ENCODE measurements at places on chromosomes 4 and X.

- DNase-seq = no peak
Measured at GRCh38 chrX:13076176-13076961, 31.9 kb upstream of the FAM9C start.

GRCh38 chrX:139842326-139843185 lies 90.3 kb downstream of the ATP11C start:
- no peak for DNase-seq

- no peak for DNase-seq
Measured at GRCh38 chr4:23373261-23373660, 516.6 kb downstream of the PPARGC1A start.

DNA sequence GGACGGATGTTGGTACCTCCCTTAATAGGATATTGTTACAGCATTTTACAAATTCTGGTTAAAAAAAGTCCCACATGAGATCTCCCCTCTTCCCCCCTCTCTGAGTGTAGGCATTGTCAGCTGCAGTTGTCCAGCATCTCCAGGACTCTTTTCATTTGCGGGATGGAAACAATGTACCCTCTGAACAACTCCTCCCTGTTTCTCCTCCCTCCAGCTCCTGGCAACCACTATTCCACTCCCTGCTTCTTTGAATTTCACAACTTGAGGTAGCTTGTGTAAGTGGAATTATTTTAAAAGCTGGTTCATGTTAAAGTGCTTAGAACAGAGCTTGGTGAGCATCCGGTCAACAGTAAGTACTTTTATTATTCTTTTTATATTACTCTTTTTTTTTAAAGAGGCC lies 69.8 kb downstream of the TBL1X start:
- no peak for DNase-seq

GRCh38 chr4:74942918-74943253 lies 10.0 kb downstream of the PARM1 start:
- DNase-seq = no peak

DNA sequence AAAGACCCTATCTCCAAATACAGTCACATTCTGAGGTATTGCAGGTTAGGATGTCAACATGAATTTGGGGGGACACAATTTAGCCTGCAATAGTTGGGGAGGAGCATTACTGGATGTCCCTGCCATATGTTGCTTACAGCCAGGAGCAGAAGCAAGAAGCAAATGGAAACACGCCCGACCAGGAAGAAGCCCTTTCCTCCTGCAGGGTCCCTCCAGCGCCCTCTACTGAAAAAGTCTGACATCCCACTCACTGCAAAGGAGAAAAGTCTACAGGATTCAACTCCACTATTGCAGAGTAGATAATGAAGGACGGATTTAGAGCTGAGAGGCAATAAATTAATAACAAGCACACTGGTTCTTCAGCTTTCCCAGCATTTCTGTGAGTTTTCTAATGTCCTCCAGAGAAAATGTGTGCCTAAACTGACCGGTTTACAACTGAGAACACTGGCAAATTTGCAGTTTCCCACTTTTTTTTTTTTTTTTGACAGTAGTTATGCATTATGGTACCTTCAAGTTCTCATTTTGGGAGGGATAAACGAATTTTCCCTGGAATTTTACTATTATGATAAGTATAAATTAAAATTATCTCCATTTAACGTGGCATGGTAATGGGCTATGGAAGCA lies 31.7 kb downstream of the COQ2 start:
- peak; percentile 32 for DNase-seq

- DNase-seq = no peak
Measured at GRCh38 chrX:95836517-95836916, 848.1 kb upstream of the DIAPH2 start.

- no peak for DNase-seq
Measured at GRCh38 chr4:17092736-17093437, 194.4 kb upstream of the LDB2 start.

- no peak for DNase-seq
Measured at GRCh38 chrX:49108641-49109040, 14.9 kb downstream of the GPKOW start.

DNA sequence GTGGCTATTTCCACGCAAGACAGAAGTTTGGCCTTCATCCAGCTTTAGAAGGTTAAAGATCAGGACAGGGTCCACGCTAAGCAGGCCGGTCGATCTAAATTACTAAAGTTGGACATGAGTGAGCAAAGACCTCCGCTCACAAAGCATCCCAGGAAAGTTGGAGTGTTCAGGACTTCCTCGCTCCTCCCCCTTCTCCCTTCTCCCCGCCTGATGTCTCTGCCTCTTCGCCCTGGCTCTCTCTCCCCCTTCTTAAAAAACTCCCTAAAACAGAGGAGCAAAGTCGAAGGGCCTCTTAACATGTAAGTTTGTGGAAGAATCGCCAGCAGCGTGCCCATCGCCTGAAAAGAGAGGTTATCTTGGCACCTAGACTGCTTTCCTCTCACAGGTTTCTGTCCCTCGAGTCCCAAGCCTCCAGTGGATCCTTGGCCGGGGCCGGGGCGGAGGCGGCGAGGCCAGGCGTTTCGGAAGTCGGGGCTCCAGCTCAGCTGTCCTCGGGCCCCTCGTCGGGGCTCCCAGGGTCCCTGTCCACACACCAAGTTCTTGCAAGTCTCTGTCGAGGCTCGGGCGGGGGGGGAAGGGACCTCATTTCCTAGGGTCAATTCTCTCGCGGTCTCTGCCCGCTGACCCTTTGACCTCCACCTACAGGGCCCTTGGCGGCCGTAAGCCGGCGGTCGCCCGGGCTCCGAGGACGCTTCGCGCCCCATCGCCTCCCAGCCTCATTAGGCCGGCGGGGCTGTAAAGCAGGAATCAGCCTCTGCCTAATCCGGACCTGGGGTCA lies 7.6 kb downstream of the ZIC3 start:
- DNase-seq = no peak

GRCh38 chr4:74499986-74500781 lies 55.2 kb downstream of the AREG start:
- DNase-seq = no peak

GRCh38 chr4:41432881-41433280 lies 105.1 kb upstream of the LIMCH1 start:
- DNase-seq = no peak

DNA sequence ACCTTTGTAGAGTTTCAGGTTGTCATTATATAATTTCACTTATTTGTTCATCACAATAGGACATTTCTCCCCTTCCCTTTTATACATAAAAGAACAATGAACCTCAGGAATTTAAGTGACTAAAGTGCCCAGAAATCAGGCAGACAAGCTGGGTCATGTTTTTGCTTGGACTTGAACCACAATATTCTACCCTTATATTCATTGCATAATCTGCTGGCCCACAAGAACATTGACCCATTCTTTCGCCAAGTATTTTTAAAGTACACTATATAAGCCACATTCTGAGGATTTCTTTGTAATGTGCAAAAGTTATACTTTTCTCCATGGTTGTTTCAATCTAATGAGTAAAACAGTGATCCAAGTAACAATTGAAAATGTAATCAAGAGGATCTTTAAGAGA lies 637.5 kb upstream of the SLIT2 start:
- DNase-seq = no peak

DNA sequence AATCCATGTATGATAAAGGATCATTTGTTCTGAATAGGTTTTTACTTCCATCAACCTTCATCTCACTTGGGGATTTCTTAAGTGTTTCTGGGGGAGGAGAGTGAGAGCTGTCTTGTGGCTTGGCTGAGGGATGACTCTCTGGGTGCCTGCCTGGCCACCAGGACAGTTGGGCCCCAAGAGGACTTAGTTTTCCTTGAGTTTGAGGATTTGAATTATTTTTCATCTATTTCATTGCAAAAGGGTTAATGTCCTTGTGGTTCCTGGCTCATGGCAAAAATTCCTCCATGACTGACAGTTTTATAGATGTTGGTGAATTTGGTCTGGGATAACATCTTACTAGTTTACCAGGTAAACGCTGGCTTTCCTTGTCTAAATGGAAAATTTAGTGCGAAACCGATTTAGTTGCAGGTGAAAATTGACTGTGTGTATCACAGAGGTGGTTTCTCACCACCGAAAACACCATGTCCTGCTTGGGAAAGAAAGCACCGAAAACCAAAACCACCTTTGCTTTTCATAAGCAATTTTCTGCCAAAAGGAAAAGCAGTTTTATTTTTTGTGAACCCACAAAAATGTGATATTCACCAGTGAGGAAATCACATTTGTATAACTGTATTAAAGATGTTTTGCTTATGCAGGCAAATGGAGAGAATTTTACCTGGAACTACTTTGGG lies 331.3 kb upstream of the SFRP2 start:
- no peak for DNase-seq

GRCh38 chr4:110639207-110640090 lies 16.6 kb upstream of the PITX2 start:
- no peak for DNase-seq

DNA sequence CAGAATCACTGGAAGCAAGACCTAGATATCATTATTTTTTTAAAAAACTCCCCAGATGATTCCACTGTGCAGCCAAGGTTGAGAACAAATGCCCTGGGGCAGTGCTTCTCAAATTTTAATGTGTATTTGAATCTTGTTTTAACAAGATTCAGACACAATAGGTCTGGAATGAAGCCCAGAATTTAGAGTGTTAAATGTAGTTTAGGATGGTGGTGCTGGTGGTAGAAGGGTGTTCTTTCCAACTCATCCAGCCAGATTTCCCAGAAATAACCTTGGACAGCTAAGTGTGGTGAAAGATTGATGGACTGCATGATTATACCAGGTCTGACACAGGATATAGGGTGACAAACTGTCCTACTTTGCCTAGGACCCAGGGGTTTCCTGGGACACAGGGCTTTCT lies 120.1 kb upstream of the MED14 start:
- no peak for DNase-seq

DNA sequence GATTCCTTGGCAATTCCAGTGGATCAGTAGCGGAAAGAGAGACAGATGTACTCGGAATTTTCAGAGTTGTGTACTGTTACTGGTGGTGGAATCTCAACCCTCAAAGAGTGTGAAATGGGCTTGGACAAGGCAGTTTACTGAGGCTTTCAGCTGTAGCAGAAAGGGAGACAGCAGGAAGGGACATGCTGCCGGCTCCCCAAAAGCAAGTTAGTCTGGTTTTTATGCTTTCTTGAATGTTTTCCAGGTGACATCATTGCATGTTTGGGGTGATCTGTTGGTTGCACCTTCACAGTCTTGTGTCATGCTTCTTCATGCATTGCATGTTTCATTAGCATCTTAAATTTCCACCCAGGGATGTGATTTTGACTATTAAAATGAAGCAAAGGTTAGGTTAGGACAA lies 1282.2 kb downstream of the ADGRL3 start:
- no peak for DNase-seq

- peak; percentile 14 for DNase-seq
Measured at GRCh38 chr4:9703391-9703790, 78.0 kb upstream of the DRD5 start.

GRCh38 chrX:115367455-115367854 lies 77.9 kb downstream of the LUZP4 start:
- no peak for DNase-seq

DNA sequence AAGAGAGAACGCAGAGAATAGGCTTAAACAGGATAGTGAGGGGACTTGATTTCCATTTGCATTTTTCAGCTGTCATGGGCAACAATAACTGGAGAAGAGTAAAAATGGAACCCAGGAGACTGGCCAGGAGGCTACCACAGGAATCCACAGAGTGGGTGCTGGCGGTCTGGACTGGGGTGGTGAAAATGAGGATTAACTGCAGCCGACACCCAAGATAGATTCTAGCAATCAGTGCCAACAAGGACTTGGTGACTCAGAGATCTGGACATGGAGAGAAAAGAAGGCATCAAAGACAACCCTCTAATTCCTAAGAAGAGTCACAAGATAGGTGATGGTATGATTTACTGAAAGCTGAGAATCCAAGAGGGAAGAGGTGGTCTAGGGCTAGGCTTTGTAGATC lies 102.8 kb downstream of the ATP8A1 start:
- DNase-seq = no peak

DNA sequence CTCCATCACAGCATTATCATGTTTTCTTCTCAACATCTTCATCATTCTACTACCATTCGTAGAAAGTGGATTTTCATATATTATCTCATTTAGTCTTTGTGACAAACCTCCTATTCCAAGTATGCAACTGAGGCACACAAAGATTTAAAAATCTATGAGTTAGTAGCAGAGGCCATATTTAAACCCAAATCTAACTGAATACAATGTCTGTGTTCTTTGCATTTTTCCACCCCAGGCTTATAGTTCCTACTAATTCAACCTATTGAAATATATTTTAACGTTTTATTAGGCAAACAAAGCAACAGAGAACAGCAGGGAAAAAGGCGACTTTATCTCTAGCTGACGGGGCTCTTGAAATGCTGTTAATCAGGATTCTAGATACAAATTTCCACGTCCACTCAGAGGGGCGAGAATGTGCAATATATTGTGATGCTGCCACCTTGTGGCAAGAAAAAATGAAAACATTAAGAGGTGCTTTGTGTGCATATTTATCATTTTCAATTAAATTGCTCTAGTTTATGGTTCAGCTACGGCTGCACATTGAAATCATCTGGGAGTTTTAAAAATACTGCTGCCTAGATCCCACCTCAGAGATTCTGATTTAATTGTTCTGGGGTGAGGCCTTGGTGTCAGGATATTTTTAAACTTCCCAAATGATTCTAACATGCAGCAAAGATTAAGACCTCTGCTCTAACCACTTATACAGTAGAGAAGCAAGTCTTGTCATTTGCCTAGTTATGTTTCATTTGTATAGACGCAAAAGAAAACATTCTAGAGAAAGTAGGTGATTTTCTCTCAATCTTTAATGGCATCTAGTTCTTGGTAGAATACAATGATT lies 315.9 kb downstream of the MAPK10 start:
- DNase-seq = no peak

- DNase-seq = no peak
Measured at GRCh38 chr4:48152259-48152658, 18.2 kb upstream of the TXK start.

DNA sequence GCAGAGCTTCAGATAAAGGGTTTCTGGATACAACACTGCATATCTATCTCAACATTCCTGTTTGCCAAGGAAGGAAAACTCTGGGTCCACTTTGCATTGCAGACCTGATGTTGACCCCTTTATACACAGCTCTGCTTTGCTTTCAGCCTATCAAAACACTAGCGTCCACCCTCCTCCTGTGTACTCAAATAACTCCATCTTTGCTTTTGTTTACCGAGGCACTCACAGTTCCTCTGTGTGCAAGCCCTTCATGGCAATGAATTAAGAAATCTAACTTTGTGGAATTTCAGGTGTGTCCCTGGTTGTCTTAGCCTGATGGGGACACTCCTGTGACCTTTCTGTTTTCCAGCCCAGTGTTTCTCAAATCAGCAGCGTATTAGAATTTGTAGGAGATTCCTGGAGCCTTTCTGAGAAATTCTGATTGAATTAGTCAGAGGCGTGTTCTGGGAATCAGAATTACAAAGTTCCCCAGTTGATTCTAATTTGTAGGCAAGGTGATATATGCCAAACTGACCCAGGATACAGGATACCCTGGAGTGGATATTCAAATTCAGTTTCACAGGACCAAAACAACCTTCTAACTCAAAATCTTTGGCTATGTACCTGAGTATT lies 68.6 kb downstream of the DTHD1 start:
- no peak for DNase-seq
